Amniotic stem cell (primary cell): ENCODE measurements at places on chromosomes 1 and 21.

DNA sequence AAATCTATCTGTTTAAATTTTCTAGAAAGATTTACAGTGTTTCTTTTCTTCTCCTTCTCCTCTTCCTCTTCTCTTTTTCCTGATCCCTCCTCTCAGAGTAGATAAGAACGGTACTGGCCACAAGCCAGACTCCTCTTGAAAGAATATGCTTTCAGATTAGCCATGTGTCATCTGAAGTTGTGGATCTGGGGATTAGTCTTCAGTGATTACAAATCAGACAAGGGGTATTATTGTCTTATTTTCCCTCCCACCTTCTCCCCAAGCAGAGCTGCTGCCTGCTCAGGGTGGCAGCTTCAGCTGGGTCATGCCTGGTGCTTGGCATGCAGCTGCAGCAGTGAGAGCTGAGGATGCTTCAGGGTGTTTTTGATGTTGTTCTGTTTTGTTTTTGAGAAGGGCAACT, 42.7 kb downstream of the SGIP1 start:
- no peak for DNase-seq

DNA sequence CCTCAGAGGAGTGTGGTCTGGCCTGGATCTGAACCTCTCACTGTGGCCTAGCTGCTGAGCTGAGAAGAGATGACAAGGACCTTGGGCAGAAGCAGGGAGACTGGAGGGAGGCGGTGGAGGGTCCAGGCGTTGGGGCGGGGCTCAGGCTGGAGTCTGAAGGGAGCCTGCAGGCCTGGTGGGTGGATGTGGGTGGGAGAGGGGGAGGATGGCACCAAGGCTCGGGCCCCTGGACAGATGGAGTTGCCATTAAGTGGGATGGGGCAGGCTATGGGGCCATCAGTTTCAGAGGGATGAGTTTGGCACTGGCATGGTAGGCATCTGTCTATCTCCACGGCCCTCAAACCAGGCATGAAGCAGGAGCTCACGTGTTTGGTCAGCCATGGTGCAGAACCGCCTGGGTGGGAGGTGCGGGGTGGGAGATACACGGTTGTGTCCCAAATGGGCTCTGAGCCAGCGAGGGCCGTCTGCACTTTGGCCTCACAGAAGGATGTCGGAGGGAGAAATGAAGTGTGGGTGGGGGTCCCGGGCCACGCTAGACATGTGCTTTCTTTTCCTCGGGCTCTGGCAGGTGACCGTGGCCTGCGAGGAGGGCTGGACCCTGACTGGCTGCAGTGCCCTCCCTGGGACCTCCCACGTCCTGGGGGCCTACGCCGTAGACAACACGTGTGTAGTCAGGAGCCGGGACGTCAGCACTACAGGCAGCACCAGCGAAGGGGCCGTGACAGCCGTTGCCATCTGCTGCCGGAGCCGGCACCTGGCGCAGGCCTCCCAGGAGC, 23.6 kb downstream of the PCSK9 start:
- DNase-seq: no peak

- DNase-seq: no peak
Observed at GRCh38 chr1:211331011-211331709, 4.5 kb downstream of the TRAF5 start.

DNA sequence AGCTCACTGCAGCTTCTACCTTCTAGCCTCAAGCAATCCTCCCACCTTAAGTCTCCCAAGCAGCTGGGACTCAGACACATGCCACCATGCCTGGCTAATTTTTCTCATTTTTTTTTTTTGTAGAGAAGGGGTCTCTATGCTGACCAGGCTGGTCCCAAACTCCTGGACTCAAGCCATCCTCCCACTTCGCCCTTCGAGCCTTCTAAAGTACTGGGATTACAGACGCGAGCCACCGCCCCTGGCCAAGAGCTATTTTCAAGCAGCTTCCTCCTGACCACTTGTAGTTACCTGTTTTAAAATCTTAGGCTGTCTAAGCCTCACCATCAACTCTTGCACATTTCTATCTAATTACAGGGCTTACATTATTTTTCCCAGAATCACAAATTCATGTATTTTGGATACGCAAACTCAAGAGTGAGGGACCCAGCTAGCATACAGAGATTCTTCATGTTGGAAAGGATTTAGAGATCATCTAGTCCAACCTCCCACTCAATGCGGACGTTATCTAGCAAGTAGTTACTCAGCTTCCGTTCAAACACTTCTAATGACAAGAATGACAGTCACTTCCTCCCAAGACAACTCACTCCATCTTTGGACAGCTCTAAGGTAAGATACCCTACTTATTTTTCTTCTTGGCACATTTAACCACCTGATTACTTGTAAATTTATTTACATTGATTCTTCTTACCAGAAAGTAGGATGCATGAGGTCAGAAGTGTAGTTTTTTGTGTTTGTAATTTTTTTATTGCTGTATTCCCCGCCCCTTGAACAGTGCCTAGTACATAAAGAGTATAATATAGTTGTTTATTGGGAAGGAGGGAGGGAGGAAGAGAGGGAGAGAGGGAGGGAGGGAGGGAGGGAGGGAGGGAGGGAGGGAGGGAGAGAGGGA, 65.4 kb downstream of the LUZP1 start:
- DNase-seq: no peak

- DNase-seq: no peak
Observed at GRCh38 chr1:232568331-232568852, 61.5 kb downstream of the SIPA1L2 start.

DNA sequence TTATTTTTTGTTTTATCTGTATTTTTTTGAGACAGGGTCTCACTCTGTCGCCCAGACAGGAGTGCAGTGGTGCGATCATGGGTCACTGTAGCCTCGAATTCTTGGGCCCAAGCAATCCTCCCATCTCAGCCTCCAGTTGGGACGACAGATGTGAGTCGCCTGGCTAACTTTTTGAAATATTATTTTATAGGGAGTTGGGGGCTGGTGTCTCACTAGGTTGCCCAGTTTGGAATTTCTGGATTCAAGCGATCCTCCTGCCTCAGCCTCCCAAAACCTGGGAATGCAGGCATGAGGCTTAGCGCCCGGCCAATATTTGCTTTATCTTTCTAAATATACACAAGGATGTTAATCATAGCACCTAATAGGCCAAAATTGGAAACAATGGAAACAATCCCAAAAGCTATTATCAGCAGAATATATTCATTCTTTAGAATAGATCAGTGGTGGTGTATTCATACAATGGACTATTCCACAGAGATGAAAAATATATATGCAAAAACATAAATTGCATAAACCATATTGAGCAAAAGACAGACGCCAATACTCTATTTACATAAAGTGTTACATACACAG, 55.9 kb downstream of the DAP3 start:
- no peak for DNase-seq

GRCh38 chr1:205374210-205375078, 17.7 kb upstream of the KLHDC8A start:
- peak; percentile 53 for DNase-seq

DNA sequence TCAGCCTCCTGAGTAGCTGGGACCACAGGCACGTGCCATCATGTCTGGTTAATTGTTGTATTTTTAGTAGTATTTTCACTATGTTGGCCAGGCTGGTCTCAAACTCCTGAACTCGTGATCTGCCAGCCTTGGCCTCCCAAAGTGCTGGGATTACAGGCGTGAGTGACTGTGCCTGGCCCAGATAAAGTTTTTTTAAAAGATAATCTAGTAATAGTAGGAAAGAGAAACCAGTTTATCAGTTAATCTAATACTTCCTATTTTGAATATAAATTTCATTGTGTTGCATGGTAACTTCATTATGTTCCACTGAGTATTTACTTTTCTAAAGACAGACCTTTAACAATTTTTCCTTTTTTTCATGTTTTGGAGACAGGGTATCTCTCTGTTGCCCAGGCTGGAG, 10.0 kb downstream of the RABGAP1L start:
- DNase-seq: no peak

DNA sequence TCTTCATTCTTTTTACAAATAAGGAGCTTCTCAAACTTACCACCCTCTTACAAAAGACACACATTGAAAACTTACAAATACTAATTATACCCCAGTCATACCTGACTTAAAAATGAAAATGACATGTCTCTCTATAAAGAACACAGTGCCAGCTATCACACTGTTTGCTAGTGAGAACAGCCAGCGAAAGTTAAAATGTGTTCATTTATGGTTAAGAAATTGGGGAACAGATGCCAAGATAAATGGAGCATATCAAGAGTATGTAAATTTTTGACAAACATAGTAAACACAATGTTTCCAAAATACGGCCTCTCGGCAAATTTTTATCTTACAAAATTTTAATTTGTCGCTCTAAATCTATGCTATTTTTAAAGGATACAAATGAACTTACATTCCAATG, 1422.9 kb downstream of the KCNT2 start:
- DNase-seq: no peak

DNA sequence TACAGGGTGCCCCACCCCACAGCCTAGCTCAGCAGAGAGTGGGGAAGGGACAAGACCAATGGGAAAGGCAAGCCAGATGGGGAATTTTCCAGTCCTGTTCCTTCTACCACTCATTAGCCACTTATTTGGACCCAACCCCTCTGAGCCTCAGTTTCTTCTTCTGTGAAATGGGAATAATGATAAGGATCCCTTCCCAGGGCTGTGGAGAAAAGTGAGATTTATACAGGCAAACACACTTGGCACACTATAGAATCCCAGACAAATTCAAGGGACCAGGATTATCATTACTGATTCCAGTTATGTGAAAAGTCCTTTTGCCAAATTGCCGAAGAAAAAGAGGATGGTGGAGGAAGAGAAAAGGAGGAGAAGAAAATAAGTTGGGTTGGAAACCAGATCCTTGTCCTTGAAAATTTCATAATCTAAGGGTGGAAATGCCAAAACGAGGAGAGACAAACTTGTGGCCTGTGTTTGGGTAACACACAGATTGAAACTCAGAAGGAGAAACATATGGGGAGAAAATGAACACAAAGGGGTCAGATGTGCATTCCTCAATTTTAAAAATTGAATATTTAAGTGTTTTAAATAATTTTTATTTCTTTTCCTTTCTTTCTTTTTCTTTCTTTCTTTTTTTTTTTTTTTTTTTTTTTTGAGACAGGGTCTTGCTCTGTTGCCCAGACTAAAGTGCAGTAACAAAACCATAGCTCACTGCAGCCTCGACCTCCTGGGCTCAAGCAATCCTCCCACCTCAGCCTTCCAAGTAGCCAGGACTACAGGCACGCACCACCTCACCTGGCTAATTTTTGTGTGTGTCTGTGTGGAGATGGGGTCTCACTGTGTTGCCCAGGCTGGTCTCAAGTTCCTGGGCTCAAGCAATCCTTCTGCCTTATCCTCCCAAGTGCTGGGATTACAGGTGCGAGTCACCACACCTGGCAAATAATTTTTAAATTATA, 9.6 kb downstream of the CAPN2 start:
- no peak for DNase-seq

GRCh38 chr1:182754087-182754486, 35.5 kb upstream of the NPL start:
- DNase-seq: no peak

DNA sequence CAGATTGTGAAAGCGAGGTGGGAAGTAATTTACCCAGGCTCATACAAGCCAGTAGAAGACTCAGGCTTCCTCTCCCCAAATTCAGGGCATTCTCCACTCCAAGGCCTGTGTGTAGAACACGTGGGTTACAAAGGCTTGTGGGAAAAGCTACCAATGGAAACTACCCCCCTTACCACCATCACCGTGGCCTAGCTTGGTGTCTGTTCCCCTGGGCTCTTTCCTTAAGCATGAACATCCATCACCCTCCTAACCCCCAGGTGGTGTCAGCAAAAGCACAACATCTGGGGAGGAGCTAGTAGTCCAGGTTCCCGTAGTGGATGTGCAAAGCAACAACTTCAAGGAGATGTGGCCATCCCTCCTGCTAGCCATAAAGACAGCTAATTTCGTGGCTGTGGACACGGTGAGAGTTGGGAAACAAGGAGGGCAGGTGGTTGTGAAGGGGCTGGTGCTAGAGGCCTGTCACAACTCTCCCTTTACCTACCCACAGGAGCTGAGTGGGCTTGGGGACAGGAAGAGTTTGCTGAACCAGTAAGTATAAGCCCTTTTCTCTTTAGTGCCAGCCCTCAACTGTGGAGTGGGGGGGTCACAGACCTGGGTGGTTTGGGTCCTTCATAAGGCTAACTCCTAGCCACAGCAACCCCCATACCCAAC, 701 bp upstream of the MUTYH start:
- DNase-seq: no peak

DNA sequence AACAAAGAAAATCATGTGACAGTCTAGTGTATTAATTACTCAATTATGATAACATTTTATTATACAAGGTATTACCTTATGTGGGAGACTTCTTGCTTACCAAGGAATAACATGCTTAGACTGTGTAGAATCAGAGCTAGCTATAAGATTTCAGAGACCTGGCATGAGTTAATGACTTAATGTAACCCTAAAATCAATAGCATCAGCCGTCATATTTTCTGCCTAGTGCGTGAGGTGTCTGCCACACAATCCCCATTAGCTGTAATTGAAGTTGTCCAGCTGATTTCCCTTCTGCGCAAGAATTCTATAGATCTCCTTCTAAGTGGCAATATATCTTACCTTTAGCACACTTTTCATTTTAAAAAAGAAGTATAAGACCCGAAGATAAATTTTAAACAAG, 28.8 kb downstream of the CHODL start:
- no peak for DNase-seq

DNA sequence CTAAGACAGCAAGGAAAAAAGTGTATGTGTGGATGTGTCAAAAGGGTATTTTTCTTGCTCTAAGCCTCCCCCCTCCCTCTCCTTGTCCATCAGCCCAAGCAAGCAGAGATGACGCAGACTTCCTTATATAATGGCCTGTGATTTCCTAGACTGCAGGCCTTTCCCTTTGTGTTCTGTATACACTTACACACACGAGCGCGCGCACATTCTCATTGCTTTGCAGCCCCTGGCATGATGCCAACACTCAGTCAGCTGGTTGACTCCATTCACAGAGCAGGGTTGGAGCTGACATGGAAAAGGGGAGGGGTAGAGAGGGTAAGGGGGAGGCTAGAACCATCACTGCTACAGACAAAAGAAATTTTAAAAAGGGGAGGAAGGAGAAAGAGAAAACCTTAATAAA, 41.8 kb downstream of the GATAD2B start:
- DNase-seq: peak; percentile 84

- DNase-seq: no peak
Observed at GRCh38 chr1:59232216-59232615, 64.7 kb upstream of the FGGY start.

DNA sequence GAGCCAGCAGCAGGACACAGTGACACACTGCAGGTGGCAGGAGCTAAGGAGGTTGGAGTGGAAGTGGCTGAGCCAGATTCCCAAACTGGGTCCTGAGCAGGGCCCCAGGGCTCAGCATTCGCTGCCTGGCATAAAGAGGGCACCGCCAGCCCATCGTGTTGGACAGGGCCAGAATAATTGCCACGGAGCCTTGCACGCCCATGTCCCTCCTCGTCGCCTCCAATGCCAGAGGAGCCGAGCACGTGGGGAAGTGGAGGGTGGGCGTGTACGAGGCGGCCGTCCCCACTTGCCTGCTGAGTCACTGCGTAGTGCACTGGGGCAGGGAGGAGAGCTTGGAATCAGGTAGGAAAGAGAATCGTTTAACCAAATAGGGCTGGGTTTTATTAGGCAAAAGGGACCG, 26.1 kb upstream of the LRRC47 start:
- no peak for DNase-seq

GRCh38 chr1:212098310-212098709, 62.8 kb downstream of the DTL start:
- DNase-seq: no peak
